Mesenteric fat pad (tissue), 1 donor: ENCODE measurements at places on chromosomes 2 and 18. TPM values are rescaled to one million over a fixed set of nuclear protein-coding genes. Genes with fewer than 3 reads are reported as not detected.

MYO3B gene
- not detected for total RNA-seq

DNA sequence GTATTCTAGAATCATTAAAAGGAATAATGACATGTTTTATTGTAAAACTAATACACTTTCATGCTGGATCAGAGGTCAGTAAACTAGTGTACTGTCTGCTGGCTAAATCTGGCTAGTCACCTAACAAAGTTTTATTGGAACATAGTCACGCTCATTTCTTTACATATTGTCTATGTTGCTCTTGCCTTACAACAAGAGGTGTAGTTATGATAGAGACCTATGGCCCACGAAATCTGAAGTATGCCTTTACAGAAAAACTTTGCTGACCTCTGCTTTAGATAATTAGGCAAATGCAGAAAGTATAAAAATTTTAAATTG lies 29.9 kb upstream of the SCYGR2 start:
- no peak for DNase-seq

KCNK3 gene
- 1.9 TPM for total RNA-seq

DNA sequence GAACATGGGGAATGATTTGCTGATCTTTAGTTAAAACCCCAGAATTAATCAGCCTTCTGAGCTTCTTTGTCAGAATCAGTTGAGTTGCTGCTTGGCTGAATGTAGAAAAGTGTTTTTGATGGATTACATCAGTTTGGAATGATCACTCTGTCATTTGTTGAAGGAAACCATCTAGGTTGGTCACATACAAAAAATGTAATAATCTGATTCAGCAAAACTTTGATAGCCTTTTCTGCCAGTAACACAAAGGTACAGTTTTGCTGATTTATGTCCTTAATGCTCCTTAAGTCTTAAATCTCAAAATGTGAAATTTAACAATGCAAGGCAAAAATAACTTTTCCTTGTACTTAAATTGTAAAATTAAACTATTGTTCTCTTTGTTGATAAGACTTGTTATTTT lies 74.3 kb downstream of the GALNT13 start:
- no peak for DNase-seq

DNA sequence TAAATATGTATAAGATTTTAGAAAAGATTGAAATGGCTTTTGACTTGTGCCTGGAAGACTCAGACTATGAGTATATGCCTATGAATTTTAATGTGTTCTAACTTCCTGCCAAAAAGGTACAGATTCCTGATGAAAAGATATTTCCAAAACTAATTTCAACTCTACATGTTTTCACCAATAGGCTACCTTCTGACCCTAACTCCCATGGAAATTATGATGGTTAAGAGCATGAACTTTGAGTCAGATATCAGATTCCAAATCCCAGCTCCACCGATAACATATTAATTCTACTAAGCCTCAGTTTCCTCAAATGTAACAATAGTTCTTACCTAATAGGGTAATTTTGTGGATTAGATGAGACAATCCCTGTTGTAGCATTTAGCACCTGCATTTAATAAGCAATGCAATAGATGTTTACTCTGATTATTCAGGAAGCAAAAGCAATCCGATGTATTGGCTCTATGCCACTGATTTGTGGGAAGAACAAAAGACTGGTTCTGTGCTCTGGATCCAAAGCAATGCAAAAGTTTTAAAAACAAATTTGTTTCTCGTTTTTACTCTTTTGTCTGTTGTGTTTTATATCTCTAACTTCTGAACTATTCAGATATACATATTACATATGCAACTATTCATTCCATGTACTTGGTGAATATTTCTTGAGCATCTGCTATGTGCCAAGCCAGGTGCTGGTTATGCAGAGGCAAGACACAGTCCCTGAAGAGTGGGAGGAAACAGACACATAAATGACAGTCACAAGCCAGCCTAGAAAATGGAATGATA lies 115.4 kb downstream of the GATA6 start:
- DNase-seq, result no peak

- no peak for DNase-seq
These were observed 61.3 kb downstream of the ATL2 start for GRCh38 chr2:38315707-38316333.

DNA sequence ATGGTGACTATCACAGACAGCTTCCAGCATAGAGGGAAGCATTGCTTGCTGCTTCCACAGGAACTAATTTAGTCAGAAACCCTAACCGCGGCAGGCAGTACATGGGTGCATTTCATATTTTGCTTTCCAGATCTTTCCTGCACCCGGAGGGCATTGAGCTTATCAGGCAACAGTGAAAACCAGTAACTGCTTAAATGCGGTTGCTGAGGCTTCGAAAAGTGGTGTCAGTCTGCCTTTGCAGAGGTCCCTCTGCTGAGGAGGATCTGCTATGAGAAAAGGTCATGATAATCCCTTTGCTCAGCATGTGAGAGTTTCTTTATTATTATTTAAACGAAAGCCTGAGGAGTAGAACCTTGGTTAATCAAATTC lies 44.6 kb upstream of the ROCK2 start:
- no peak for DNase-seq

UGT1A10 gene
- not detected for total RNA-seq

NYAP2 gene
- total RNA-seq, result not detected

DNA sequence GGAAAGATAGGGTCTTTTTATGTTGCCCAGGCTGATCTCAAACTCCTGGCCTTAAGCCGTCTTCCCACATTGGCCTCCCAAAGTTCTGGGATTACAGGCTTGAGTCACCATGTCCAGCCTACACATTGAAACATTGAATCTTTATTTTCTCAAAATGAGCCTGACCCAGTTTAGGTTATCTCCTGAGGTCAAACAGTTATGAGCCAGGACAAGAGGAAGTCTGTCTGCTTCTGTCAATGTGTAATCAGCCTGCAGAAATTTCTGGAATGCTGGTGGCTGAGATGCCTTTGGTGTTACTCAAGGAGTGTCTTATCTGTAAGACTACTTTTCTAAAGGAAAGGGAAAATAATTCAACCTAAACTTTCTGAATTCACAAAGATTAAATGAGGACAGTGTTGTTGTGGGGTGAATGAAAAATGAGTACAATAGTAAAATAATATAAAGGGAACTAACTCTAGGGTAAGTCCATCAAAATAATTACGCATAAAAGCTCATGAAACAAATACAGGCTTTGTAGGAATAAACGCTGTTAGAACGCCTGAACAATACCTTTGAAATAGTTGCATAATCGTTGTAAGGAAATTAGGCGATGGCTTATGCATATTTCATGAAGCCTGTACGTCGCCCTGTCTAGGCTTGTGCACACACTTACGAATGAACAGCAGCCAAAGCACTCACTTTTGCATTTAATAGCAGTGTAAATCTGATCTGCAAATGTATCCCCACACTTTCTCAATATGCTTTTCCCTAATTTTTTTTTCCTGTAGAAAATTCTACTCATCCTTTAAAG lies 260.8 kb downstream of the RDH14 start:
- no peak for DNase-seq

GRCh38 chr2:19801367-19802080 lies 100.3 kb downstream of the TTC32 start:
- DNase-seq, result no peak

AGAP1 gene
- 26.5 TPM for total RNA-seq

- DNase-seq, result no peak
These were observed 57.6 kb downstream of the PIEZO2 start for GRCh38 chr18:11091746-11092145.

DNA sequence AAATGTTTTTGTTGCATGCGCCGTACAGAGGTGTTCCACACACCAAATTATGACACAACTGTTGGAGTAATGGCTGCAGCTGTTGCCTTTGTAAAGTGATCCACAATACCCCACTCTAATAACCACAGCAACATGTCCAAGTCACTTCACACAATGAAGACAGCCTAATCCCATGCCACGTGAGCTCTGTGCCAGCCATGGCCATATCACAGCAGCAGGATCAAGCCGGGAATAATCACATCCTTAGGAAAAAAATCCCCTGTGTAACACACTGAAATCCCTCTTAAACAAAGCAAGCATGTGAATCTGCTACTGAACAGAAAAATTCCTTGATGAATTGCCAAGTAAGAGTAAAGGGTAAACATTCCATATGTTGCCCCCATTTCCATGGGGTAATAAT lies 179.5 kb upstream of the PARD3B start:
- DNase-seq, result no peak

DNA sequence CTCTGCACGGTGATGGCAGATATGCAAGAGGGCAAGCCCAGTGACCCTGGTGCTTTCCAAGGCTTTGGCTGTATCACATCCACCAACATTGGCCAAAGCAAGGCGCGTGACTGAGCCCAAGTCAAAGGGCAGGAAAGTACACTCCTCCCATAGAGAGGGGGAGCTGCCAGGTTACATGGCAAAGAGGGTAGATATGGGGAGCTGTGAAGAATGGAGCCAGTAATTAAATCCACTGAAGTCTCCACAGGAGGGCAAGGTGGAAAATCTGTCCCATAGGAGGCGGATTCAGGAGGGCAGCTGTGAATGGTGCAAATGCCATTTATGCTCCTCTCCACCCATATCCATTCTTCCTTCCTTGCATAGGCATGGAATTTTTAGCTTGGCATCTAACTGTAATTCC lies 44.6 kb upstream of the THOC1 start:
- DNase-seq, result no peak

- no peak for DNase-seq
These were observed 502.2 kb downstream of the NRXN1 start for GRCh38 chr2:50529600-50530218.

- DNase-seq, result no peak
These were observed 61.3 kb downstream of the ZNF516 start for GRCh38 chr18:76433788-76434187.

REG1B gene
- total RNA-seq, result 2.6 TPM

DNA sequence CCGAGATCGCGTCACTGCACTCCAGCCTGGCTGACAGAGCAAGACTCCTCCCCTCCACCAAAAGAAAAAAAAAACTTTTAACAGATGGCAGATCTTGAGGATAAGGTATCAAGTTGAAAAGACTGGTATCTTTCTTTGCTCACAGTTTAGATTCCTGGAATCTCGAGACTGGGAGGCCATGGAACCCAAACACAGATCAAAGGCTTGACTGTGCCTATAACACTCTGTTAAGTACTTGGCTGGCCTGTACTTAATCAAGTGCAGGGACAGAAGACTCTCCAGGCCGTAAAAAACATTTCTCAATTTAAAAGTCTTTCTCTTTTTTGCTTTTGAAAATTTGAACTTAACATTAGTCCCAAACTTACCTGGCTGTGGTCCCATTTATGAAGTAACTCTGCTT lies 107.1 kb upstream of the ZNF516 start:
- no peak for DNase-seq

DNA sequence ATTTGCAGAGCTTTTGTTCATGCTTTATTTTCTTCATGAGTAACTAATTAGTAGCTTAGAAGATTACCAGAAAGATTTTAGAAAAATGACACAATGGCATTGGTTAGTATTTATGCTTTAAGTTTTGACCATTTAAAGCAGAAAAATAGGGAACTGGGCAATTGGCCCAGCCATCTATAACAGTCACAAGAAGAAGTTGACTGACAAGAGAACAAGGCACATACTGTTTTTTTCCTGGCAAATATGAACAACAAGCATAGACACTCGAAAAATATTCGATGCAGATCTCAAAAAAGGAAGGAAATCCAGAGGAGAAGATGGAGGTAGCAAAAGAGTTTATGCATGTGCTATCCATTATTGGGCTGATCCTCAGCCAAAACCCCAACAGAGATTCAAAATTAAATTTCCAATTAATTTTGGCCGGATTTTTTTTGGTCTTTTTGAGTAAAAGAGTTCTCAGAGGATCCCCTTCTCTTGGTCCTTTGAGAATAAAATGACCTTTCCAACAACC lies 200.8 kb upstream of the SLC35G4 start:
- no peak for DNase-seq

POTEI gene
- not detected for total RNA-seq

GRCh38 chr2:70850925-70851324 lies 15.3 kb upstream of the CD207 start:
- DNase-seq, result no peak

KANSL1L gene
- total RNA-seq, result 14.6 TPM

GRCh38 chr18:59479776-59480175 lies 120.7 kb upstream of the LMAN1 start:
- DNase-seq, result no peak

- no peak for DNase-seq
These were observed 239.9 kb downstream of the PAX3 start for GRCh38 chr2:222058819-222059445.

- DNase-seq, result no peak
These were observed 3.5 kb downstream of the RSAD2 start for GRCh38 chr2:6881046-6881445.

C2orf92 gene
- 5.9 TPM for total RNA-seq

LAMA1 gene
- total RNA-seq, result 7.9 TPM

GRCh38 chr18:44033144-44033701 lies 647.5 kb upstream of the SETBP1 start:
- DNase-seq, result no peak

GNAL gene
- total RNA-seq, result 7.4 TPM

ACMSD gene
- not detected for total RNA-seq

DNA sequence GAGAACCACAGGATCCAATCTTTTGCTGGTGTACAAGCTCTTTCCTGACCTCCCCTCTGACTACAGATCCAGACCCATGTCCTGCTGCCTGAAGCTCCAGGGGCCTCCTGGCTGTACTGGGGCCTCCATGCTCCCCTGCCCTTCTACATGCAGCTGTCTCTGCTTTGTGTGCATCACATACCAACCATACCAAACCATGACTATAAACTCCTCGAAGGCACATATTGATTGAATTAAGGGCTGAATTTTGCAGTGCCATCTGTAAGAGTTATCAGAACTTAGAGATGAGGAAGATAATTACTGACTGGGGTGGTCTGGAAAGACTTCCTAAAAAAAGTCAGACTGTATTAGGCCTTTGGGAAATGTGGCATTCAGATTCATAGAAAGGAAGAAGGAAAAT lies 139.9 kb upstream of the CXCR4 start:
- DNase-seq, result no peak

- DNase-seq, result no peak
These were observed at the start of gene AMER3 for GRCh38 chr2:130755256-130756052. AMER3 (plus strand) TSS chr2:130755540; CDS start chr2:130762073, 6,533 bp downstream.

GRCh38 chr2:215883799-215884198 lies 129.6 kb downstream of the MREG start:
- no peak for DNase-seq

FMNL2 gene
- total RNA-seq, result 57.6 TPM

DNA sequence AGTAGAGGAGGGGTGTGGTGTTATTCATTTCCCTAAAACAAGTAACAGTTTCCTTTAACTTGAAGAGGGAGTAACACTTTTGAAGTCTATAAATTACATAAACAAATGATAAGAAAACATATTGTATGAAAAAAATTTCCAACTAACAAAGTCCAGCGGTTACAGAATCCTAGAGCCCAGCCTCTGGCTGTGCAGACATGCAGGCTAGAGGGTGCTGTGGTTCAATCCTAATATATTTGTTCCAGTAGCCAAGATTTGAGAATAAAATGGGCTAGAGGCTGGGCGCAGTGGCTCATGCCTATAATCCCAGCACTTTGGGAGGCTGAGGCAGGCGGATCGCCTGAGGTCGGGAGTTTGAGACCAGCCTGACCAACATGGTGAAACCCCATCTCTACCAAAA lies 56.9 kb downstream of the WDR75 start:
- DNase-seq, result no peak

- DNase-seq, result no peak
These were observed 47.4 kb upstream of the ITGB6 start for GRCh38 chr2:160247296-160248035.
